ENCODE measurements at places on chromosomes 1 and 21. TPM values are rescaled to one million over a fixed set of nuclear protein-coding genes. Genes with fewer than 3 reads are reported as not detected.

The TAF13 gene
- 43.3 TPM for total RNA-seq

The AADACL4 gene
- total RNA-seq = not detected

- no peak for DNase-seq
These were observed 380.0 kb downstream of the DSCAM start for GRCh38 chr21:40466893-40467483.

DNA sequence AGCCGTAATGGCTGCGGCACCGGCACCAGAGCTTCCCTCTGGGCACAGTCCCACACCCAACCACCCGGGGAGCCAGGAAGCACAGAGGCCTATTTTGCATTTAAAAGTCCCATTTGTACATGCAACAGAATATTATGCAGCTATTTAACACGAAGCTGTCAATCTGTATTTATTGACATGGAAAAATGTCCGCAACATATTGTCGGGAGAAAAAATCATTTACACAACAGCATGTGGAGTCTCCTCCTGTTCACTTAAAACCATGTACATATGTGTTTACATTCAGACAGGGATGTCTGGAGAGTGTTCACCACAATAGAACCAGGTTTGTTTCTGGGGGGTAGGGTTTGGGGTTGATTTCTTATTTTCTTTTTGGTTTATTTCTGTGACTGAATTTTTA, 63.4 kb upstream of the GRIK3 start:
- no peak for DNase-seq

DNA sequence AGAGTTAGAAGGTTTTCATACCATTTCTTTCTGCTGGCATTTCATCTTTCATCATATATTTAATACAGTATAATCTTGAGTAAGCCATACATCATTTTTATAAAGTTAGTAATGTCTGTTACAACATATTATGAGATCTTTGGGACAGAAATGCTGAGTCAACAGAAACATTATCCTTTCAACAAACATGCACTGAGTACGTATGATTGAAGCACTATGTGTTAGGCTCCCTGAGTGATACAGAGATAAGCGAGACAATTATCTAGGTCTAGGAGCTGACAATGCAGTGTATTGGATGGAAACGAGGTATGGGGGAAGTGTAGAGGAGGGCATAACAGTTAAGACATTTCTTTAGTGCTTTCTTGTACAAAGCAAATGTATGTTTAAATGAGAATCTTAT, 19.7 kb upstream of the GPR52 start:
- no peak for DNase-seq

- DNase-seq = no peak
These were observed 120.0 kb downstream of the NGF start for GRCh38 chr1:115218034-115218405.

Measured in activated T-cell treated with anti-CD3 and anti-CD28 coated beads, Interleukin-2, amount 50 U/mL, for 4 hours (primary cell).